NCI-H187 (cell line): ENCODE measurements at places on chromosomes 16 and 17.

GRCh38 chr17:15220785-15221184 lies 44.3 kb downstream of the PMP22 start:
- DNase-seq = no peak

DNA sequence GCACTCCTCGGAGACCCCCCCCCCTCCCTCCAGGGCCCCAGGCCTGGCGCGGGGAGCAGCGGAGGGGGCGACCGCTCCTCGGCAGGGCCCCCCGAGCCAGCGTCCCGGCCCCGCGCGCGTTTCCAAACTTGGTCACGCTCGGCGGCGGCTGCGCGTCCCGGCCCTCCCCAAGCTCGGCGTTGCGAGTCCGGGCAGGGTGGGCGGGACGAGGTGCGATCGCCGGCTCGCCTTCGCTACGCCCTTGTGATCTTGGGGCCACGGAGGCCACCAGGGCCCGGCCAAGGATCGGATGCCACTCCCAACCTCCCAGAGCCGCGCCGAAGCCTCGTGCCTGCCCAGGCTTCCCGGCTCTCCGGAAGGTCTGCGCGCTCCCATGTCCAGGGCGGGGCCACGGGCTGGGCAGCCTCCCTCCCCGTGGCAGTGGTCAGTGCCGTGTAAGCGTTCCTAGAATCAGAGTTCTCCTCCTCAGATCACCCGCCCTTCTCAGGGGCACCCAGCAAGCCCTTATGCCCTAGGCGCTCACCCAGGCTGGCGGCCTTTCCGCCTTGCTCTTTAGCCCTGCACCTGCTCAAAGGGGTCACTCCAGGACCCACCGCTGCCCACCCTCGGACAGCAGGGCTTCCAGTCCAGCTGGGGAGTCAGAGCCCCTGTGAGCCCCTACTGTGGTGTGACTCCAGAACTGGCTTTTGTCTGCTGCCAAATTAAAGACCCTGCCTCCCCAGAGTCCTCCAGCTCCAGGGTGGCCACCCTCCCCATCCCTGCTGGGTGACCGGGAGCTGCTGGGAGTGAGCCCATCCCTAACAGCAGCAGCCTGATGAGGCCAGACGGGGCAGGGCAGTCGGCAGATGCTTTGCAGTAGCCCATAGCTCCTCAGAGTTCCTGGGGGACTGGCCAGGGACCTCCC lies 12.2 kb upstream of the MRPS23 start:
- no peak for DNase-seq

- no peak for DNase-seq
These were observed 54.0 kb downstream of the CNGB1 start for GRCh38 chr16:57916735-57917438.

GRCh38 chr17:64554028-64554637 lies 47.4 kb downstream of the CEP95 start:
- no peak for DNase-seq

GRCh38 chr17:42850954-42851353 lies at the start of gene AOC3:
AOC3 (plus strand) TSS chr17:42851199; CDS start chr17:42851344, 145 bp downstream.
- no peak for DNase-seq

GRCh38 chr17:56099649-56100048 lies 53.6 kb upstream of the ANKFN1 start:
- DNase-seq = no peak

GRCh38 chr16:54816471-54816870 lies 114.2 kb upstream of the IRX5 start:
- DNase-seq = no peak

- DNase-seq = no peak
These were observed 50.1 kb downstream of the TOM1L2 start for GRCh38 chr17:17922070-17922614.

DNA sequence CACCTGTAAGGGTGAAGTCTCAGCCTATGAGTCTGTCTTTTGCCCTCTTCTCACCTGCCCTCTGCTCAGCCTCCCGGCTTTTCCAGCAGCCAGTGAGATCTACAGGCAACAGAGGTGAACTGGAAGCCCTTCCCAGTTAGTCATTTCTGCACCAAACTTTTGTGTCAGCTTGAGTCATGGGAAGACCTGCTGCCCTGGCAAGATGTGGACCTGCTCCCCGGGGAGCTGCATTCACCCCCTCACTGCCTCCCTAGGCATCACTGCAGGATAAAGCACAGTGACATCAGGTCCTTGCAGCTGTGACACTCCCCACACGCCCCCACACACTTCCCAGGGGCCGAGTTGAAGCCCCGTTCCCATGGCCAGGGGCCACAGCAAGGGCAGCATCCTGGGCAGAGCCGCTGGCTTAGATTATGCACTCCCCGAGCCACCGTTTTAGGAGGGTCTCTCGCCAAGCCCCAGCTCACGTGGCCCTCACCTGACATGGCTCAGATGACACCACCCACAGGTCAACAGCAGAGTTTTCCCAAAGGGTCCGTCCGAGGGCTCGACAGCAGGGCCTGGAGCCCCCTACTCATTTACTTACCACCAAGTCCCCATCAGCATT lies 6.5 kb upstream of the ABR start:
- no peak for DNase-seq

GRCh38 chr16:83214671-83215070 lies 587.9 kb downstream of the CDH13 start:
- DNase-seq = no peak

- DNase-seq = no peak
These were observed 241.0 kb downstream of the GSG1L start for GRCh38 chr16:27822529-27822928.

DNA sequence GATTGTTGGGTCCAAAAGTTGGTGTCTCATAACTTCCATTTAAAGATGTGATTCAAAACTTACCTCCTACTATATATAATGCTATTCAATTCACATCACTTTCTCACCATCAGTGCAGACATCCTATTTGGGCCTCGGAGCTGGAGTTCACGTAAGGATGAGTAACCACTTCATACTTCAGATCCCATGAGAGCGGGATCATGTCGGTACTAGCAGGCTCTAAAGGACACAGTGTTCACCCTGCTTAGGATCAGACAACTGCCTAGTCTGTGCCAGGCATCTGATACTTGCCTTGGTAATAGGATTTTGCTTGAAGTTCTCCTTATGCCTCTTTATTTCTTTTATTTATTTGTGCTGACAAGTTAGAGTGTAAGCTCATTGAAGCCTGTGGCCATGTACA lies 39.5 kb downstream of the RBFOX1 start:
- DNase-seq = no peak

- peak; percentile 44 for DNase-seq
These were observed at the start of gene MTMR4 for GRCh38 chr17:58513965-58514769. MTMR4 (minus strand) TSS chr17:58514638; CDS start chr17:58514407, 231 bp downstream.

DNA sequence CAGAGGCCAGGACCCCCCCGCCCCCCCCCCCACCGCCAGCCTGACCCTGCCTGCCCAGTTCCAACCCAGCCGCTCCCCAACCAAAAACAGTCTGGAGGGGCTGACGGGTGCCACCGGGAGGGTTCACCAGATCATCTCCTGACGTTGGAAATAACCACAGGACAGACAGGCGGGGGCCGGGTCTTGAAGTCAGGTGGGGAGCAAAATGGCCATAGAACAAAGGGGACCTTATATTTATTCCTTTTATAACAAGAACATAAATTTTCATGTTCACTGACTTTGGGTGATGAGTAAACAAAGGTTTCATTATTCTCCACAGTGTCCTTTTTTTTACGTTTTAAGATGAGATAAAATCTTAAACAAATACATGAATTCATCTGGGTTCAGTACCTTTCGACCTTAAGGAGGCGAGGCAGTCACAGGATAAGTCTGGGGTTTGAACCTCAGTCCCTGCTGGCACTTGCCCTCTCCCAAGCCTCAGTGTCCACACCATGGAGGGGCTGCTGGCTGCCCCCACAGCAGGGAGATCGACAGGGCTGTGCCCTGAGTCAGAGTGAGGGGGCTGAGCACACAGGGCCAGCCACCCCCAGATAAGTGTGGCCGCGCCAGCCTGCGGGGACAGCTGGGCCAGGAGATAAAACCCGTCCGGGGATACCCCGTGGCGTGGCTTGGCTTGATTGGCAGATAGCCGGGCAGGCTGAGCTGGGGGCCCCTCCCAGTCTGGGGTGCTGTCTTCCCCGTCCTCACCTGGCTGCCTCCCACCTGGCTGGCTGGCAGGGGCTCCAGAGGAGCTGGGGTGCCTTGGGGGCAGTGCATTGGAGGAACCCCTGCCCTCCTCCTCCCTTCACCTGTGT lies 15.0 kb downstream of the SLC7A5 start:
- DNase-seq = no peak

GRCh38 chr16:71242601-71243000 lies 12.1 kb upstream of the HYDIN start:
- DNase-seq = no peak

GRCh38 chr17:80759377-80759673 lies 214.7 kb downstream of the RPTOR start:
- no peak for DNase-seq

DNA sequence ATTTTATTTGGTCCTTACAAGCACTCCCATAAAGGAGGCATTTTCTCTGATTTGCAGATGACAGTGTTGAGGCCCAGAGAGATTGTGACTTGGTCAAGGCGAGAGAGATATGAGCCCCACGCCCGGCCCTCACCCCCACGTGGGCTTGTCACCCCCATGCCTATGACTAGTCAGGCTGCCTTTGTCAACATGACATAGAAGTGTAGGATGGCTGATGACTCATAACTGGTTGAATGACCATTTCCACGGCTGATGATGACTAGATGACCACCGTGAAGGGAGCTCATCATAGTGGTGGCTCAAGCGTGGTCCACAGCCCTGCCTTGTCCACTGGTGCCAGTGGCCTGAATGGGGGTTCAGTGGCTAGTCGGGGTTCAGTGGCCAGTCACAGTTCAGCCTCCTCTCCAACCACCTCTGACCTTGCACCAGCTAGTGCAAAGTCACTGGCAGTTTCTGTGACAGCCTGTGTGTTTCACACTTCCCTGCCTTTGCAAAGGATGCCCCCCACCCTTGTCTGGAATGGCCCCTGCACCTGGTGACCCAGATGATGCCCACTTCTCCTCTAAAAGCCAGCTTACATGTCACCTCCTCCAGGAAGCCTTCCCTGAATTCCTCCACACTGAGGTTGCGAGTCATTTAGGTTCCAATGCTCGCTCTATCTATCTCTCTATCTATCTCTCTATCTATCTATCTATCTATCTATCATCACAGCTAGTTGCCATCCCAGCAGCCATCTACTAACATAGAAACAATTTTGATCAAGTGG lies 3.8 kb upstream of the WSCD1 start:
- DNase-seq = no peak

GRCh38 chr17:74240618-74241205 lies 27.3 kb downstream of the TTYH2 start:
- no peak for DNase-seq

GRCh38 chr17:17837966-17838962 lies 1.5 kb upstream of the SREBF1 start:
- DNase-seq = no peak

DNA sequence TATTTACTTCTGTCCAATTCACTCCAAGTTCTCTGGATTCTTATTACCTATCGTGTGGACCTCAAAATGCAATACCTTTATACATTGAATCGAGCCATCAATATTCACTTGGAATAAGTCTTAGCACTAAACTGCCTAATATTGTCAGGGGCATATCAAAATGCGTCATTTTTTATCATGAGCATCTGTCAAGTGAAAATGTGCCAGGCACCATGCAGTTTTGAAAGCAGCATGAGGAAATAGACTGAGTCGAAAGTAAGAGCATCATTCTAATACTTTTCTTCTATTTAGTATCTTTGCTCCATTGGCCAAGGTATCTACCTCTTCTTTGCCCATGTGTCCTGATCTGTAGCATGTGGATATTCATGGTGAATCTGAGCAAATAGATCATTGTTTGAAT lies 1193.4 kb downstream of the CDH11 start:
- DNase-seq = no peak

- peak; percentile 60 for DNase-seq
These were observed 29.4 kb downstream of the CCR7 start for GRCh38 chr17:40535924-40536294.

DNA sequence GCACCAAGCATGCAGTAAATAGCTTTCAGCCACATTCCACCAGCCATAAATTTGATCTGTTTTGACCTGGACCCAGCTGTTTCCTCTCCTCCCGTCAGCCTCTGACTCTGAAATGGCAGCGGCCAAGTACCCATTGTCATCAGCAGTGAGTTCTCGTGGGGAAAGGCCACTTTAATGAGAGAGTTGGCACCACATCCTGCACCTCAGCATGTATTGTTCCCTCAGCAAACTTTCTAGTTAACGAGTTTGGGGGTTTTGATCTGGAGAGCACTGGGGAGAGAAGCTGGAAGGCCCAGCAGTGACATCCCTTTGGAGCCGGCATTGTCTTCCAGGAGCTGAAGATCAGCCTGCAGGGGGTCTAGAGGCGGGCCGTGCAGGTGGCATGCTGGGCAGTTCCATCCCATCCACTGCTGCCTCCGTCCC lies 84.9 kb downstream of the RPA1 start:
- DNase-seq = no peak

DNA sequence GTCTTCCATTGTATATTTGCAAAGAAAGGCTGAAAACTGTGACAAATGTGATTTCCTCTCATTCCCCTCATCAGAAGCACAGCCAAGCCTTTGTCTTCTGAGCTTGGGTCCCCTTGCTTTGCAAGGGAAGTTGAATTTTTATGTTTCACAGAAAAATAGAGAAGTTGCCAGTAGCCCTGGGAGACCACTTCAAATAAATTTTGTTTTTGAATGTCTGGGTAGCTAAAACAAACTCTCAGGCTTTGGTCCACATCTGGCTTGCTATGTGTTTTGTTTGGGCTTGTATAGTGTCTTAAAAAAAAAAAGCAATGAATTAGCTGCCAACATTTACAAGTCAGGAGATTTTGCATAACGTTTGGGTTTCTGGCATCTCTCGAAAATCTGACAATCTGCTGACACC lies 24.1 kb downstream of the PIK3R6 start:
- no peak for DNase-seq

- peak; percentile 48 for DNase-seq
These were observed 29.7 kb downstream of the GSE1 start for GRCh38 chr16:85642762-85643358.

- no peak for DNase-seq
These were observed 56.9 kb downstream of the NOS2 start for GRCh38 chr17:27743281-27743885.

- no peak for DNase-seq
These were observed 293.4 kb downstream of the XYLT1 start for GRCh38 chr16:17177242-17177958.

- DNase-seq = no peak
These were observed 3.6 kb downstream of the ZACN start for GRCh38 chr17:76082326-76083251.

DNA sequence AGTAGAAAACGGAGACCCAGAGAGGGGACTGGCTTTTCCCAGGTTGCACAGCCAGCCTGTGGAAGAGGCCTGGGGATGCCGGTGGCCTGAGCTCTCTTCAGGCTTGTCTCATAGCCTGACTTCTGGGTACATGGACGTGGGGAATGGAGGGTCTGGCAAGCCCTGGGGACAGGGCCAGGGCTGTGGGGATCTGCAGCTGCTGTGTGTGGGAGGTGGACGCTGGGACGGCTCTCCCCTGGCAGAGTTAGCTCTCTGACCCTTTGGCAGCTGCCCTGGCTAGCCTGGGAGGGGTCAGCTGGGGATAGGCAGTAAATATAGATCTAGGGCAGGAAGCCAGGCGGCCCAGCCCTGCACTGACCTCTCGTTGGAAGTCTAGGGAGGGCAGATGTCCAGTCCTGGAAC lies 20.5 kb downstream of the SLC4A1 start:
- no peak for DNase-seq

- no peak for DNase-seq
These were observed 13.0 kb downstream of the RIPOR1 start for GRCh38 chr16:67541391-67542263.
